ENCODE measurements at places on chromosomes 3 and 15. TPM values are rescaled to one million over a fixed set of nuclear protein-coding genes. Genes with fewer than 3 reads are reported as not detected.
A peak's percentile ranks its signal among the peaks of the same experiment; 100 is the strongest.

- DNase-seq: peak; percentile 10
These were observed 288.9 kb downstream of the EFHB start for GRCh38 chr3:19645093-19645492.

The TTC23 gene
- total RNA-seq: 34.1 TPM

DNA sequence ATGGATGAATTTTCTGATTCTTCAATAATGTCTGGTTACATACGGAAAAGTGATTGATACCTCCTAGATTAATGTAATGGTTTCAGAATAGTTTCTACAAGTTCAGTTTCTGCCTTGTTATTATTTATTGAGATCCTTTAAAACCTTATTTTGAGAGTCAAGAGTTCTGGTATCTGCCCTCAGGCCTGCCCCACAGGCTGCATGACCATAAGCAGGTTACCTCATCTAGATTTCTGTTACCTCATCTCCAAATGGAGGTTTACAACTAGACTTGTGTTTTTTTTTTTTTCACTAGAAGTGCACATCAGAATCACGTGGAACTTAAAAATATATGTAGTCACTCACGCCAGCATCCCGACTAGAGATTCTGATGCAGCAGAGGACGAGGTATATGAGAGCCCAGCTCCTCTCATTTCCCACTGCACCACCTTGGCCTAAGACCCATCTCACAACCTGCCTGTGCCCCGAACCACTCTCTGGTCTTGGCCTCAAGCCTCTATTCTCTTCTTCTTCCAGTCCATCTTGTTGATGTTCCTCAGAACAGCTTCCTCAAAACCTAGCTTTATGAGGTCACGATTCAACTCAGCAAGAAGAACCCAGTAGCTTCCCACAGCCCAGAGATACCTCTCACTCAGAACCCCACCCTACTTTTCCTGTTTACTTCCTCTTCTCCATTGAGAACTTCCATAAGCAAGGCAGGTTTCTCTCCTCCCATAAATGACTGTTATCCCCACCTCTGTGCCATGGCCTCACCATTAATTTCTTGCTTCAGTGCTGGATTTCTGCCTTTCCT lies 353.4 kb downstream of the CHST2 start:
- DNase-seq: no peak

- DNase-seq: no peak
These were observed 114.5 kb downstream of the CD47 start for GRCh38 chr3:107976202-107976800.

- no peak for DNase-seq
These were observed 635.1 kb upstream of the AGTR1 start for GRCh38 chr3:148062590-148062989.

The SERPINI2 gene
- not detected for total RNA-seq

DNA sequence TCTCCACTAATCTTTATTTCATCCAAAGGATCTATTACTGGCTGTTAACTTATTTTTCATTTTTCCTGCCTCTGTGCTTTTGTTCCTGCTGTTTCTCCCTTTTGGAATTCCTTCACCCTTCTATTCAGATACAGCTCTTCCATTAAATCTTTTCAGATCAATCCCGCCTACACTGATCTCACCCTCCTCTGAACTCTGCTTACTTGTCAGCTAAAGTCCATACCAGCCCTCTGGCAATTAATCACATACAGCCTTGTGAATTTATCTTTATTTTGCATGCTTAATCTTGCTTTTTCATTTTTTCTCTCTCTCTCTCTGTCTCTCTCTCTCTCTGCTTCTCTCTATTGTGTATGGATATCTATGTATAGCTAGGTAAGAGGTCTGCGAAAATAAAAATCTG lies 100.8 kb upstream of the UMPS start:
- no peak for DNase-seq

GRCh38 chr3:52147804-52148203 lies 6.4 kb downstream of the POC1A start:
- no peak for DNase-seq

- no peak for DNase-seq
These were observed 91.1 kb upstream of the IL12A start for GRCh38 chr3:159897331-159898075.
